Neural progenitor cell (in vitro differentiated cells): ENCODE measurements at places on chromosomes 1 and 21.

DNA sequence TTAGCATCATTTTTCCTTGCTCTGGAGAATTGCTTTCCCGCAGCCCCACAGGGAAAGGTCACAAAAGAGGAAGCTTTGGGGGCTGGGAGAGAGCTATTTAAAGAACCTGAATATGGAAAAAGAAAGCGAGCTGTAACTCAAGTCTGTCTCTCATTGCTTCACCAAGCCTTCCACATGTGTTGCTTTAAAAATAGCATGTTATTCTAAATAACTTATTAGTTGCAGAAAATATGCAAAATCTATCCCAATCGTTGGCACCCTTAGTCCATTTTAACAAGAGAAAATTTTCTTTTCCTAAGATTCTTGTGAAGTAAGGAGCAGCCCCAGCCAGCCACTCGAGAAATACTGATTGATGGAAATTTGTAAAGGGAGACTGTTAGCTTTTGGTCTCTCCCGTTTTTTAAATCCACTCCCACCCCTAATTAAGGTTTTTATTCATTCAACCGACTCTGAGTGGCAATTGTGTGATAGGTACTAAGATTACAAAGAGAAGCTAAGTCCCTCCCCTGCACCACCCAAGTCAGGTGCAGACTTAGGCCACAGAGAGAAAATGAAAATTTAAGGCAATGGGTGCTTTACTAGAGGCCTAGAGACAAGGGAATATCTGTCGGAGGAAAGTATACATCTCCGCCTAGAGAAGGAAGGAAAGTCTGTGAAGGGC is 802 bp downstream of the CYP4X1 start:
- peaks cover 9% of the 10 kb centered on the region for H3K4me1 ChIP-seq
- no peak overlapping the region for H3K27ac ChIP-seq
- no peaks in the 10 kb centered on the region for H3K36me3 ChIP-seq
- H3K27me3 ChIP-seq = peaks cover 51% of the 10 kb centered on the region
- peak overlapping the region; percentile 62 for H3K4me3 ChIP-seq

DNA sequence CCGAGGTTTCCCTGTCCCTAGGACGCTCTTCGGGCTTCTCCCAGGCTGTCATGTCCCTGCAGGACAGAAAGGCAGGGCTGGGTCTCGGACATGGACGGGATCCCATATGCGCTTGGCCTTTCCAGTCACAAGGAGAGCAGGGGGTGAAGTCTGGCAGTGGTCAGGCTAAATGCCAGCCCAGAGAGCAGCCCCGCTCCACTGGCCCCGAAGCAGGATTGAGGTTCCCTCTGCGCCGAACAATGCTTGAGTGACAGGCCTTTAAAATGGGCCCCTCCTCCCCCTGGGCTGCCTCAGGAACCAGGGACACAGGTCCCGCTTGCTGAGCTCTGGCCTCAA is 12.7 kb downstream of the DRAXIN start:
- no peaks in the 10 kb centered on the region for H3K36me3 ChIP-seq
- H3K27me3 ChIP-seq = no peaks in the 10 kb centered on the region
- H3K27ac ChIP-seq = peak overlapping the region; percentile 29
- peak overlapping the region; percentile 21 for H3K4me3 ChIP-seq
- peak; percentile 84 for DNase-seq

- DNase-seq = no peak
- H3K36me3 ChIP-seq = no peaks in the 10 kb centered on the region
- no peak overlapping the region for H3K27ac ChIP-seq
- no peaks in the 10 kb centered on the region for H3K27me3 ChIP-seq
- no peaks in the 10 kb centered on the region for H3K4me1 ChIP-seq
These were observed 33.6 kb downstream of the COL18A1 start for GRCh38 chr21:45438391-45439145.

- DNase-seq = no peak
- H3K36me3 ChIP-seq = no peaks in the 10 kb centered on the region
- H3K4me1 ChIP-seq = no peaks in the 10 kb centered on the region
- H3K27me3 ChIP-seq = no peaks in the 10 kb centered on the region
- no peak overlapping the region for H3K4me3 ChIP-seq
- no peak overlapping the region for H3K27ac ChIP-seq
These were observed 366.9 kb downstream of the TGFB2 start for GRCh38 chr1:218711884-218712674.

GRCh38 chr1:160428655-160429054 is 28.3 kb downstream of the VANGL2 start:
- no peaks in the 10 kb centered on the region for H3K27me3 ChIP-seq
- no peaks in the 10 kb centered on the region for H3K4me1 ChIP-seq
- no peak overlapping the region for H3K4me3 ChIP-seq
- peak; percentile 49 for DNase-seq

DNA sequence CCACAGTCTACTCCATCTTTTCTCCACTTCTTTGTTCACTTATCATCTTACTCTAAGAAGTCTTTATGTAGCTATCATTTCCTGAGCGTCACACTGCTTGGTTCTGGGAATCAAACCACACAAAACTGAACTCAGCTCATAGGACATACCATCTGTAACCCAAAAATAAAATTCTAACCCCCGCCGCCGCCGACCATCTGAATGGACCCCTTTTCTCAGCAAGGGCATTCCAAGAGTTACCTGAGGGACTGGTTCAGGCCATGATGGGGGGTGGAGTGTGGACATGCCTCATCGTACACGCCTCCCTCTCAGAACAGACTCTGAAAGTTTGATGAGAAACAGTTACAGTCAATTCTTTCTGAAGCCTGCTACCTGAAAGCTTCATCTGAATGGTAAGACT is 12.6 kb upstream of the CHI3L2 start:
- H3K36me3 ChIP-seq = no peaks in the 10 kb centered on the region
- peaks cover 28% of the 10 kb centered on the region for H3K4me1 ChIP-seq
- no peak overlapping the region for H3K4me3 ChIP-seq
- DNase-seq = no peak

- no peak for DNase-seq
- peaks cover 79% of the 10 kb centered on the region for H3K4me1 ChIP-seq
- H3K27me3 ChIP-seq = no peaks in the 10 kb centered on the region
- no peak overlapping the region for H3K4me3 ChIP-seq
- H3K36me3 ChIP-seq = no peaks in the 10 kb centered on the region
These were observed 50.0 kb downstream of the CACHD1 start for GRCh38 chr1:64519901-64520300.

- no peaks in the 10 kb centered on the region for H3K36me3 ChIP-seq
- H3K4me3 ChIP-seq = no peak overlapping the region
- DNase-seq = no peak
- H3K27ac ChIP-seq = no peak overlapping the region
These were observed 24.7 kb upstream of the ARTN start for GRCh38 chr1:43908858-43909257.

- H3K4me1 ChIP-seq = no peaks in the 10 kb centered on the region
- no peak for DNase-seq
- no peak overlapping the region for H3K4me3 ChIP-seq
- H3K36me3 ChIP-seq = no peaks in the 10 kb centered on the region
- no peaks in the 10 kb centered on the region for H3K27me3 ChIP-seq
These were observed 17.9 kb downstream of the CSTB start for GRCh38 chr21:43758111-43758641.

GRCh38 chr1:30339866-30340265 is 383.5 kb downstream of the MATN1 start:
- H3K4me1 ChIP-seq = no peaks in the 10 kb centered on the region
- H3K4me3 ChIP-seq = no peak overlapping the region
- H3K36me3 ChIP-seq = no peaks in the 10 kb centered on the region
- peaks cover 10% of the 10 kb centered on the region for H3K27me3 ChIP-seq
- H3K27ac ChIP-seq = no peak overlapping the region

DNA sequence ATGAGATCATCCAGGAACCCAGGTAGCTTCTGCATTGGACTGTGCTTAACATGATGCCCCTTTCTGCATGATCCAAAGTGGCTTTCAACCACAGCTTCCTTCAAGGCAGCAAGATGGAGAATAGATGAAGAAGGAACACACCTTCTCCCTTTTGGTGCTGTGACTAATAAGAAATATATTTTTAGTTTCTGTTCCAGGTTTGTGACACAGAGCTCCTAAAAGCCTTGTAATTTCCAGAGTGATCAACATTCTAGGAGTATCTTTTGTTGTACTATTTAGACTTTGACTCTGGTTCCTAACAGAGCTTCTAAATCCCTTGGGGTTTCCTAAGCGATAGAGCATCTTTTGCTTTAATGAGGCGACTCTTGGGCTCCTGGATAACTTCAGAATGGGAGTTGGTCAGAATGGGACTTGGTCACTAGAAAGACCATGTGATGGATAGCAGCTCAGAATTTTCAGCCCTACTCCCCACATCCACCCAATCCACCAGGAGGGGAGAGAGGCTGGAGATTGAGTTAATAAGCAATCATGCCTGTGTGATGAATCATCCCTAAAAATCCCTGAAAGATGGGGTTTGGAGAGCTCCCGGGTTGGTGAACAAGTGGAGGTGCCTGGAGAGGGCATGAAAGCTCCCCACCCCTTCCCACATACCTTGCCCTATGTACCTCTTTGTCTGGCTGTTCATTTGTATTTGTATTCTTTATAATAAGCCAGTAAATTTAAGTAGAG is 134.8 kb downstream of the FGGY start:
- no peaks in the 10 kb centered on the region for H3K4me1 ChIP-seq
- no peak for DNase-seq
- no peaks in the 10 kb centered on the region for H3K27me3 ChIP-seq
- H3K4me3 ChIP-seq = no peak overlapping the region
